ENCODE measurements at places on chromosomes 7 and 10. TPM values are rescaled to one million over a fixed set of nuclear protein-coding genes. Genes with fewer than 3 reads are reported as not detected.

- H3K4me1 ChIP-seq, result no peaks in the 10 kb centered on the region
- no peaks in the 10 kb centered on the region for H3K27me3 ChIP-seq
- H3K36me3 ChIP-seq, result peaks cover 30% of the 10 kb centered on the region
- no peak overlapping the region for H3K27ac ChIP-seq
Measured at GRCh38 chr10:92530891-92531535, 42.9 kb downstream of the IDE start.

Gene FOXK1
- 20.1 TPM for total RNA-seq

DNA sequence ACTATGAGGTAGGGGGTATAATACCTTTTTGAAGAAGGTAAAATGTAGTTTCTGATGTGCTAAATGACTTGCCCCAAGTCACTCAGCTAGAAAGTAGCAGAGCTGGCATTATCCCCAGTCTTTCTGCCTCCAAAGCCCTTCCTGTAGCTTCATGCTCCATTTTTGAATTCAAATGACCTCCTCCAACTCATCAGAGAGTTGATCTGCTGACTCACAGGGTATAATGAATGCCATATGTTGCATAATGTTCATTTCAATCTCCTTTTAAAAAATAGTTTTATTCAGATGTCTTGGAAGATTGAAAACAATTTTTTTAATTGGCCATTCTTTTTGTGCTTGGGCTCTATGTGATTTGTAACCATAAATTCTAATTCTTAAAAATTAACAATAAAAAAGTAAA is 272.8 kb upstream of the IMMP2L start:
- no peaks in the 10 kb centered on the region for H3K4me1 ChIP-seq
- no peak overlapping the region for H3K4me3 ChIP-seq
- no peak overlapping the region for H3K27ac ChIP-seq
- no peaks in the 10 kb centered on the region for H3K36me3 ChIP-seq
- no peak for DNase-seq

Gene NXPH1
- not detected for total RNA-seq

DNA sequence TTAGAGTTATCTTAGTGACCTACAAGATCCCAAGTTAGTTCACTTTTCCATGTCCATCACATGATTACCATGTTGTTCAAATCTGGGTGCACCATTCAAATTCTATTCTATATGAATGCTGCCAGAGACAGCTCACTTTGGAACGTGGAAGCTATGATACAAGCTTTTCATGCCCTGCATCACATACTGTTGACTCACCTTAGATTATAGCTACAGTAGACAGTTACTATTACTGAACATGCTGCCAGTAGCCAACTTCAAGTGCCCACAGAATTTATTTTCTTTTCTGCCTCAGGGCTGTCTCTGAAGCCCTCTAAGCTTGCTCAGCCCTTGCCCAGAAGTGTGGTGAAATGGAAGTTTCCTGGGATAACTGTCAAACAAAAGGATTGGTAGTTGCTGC is 231.1 kb downstream of the GPR158 start:
- no peaks in the 10 kb centered on the region for H3K4me1 ChIP-seq
- no peak overlapping the region for H3K4me3 ChIP-seq
- H3K36me3 ChIP-seq, result no peaks in the 10 kb centered on the region
- DNase-seq, result no peak
- H3K27me3 ChIP-seq, result no peaks in the 10 kb centered on the region
- H3K27ac ChIP-seq, result no peak overlapping the region

DNA sequence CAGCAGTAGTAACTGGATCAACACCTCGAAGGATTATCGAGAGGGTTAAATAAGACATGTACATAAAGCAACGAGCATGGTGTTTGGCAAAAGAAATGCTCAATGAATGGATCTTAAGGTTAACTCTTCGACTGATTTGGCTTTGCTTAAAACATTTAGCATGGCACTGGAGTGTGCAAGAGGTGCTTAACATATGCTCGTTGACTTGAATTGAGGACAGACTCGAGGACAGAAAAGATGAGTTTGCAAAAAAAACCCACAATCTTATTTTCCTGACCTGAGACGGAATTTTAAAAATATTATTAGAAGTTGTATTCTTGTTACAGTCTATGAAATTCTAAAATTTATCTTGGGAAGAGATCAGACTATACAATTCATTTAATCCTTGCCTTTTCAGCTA is 49.4 kb upstream of the ST8SIA6 start:
- no peak for DNase-seq
- H3K4me3 ChIP-seq, result no peak overlapping the region
- H3K27me3 ChIP-seq, result no peaks in the 10 kb centered on the region
- H3K27ac ChIP-seq, result no peak overlapping the region
- no peaks in the 10 kb centered on the region for H3K4me1 ChIP-seq

Measured in heart right ventricle (tissue), 16 donors.